HEK293T (cell line): ENCODE measurements at places on chromosomes 7 and 10.

GRCh38 chr10:30188556-30189237, 129.3 kb upstream of the JCAD start:
- DNase-seq = no peak

- no peak for DNase-seq
Measured at GRCh38 chr10:78331391-78331922, 297.8 kb downstream of the RPS24 start.

DNA sequence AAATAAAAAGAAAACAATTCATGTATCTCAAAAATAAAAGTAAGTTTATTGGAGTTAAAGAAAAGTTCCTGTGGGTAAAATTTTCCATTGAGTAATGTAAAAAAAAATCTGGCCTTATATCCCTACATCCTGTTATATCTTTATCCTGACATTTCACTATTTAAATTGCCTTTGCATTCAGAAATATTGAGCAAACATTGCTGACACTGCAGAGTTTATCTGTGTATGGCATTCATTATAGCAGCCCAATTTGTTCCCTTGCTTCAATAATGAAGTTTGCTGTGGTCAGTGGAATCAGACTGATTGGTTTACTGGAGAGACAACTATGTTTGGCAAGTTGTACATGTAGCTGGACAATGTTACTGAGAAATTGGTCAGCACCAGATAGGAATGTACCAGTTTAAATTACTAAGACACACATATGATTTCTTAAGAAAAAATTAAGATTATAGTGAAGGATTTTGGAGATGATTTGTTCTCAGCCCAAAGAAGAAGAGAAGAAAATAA, 271.7 kb downstream of the ANKRD7 start:
- no peak for DNase-seq

DNA sequence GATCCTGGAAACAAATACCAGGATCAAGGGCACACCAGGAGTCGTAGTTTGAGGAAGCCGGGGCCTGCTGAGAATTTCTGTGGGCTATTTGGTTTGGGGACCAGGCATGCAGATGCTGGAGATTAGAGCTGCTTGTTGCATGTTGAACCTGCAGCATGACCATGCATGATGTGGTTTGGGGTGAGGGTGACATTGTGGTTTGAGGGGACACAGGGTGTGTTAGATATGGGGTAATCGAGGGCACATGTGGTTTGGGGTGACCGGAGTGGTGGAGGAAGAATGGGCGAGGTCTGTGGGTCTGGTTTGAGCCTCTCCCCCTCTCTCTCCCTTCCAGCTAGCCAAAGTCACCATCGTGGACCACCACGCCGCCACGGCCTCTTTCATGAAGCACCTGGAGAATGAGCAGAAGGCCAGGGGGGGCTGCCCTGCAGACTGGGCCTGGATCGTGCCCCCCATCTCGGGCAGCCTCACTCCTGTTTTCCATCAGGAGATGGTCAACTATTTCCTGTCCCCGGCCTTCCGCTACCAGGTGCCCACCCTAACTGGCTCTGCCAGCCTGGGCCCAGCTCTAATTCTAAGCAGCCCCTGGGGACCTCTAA, 10.2 kb downstream of the NOS3 start:
- no peak for DNase-seq

DNA sequence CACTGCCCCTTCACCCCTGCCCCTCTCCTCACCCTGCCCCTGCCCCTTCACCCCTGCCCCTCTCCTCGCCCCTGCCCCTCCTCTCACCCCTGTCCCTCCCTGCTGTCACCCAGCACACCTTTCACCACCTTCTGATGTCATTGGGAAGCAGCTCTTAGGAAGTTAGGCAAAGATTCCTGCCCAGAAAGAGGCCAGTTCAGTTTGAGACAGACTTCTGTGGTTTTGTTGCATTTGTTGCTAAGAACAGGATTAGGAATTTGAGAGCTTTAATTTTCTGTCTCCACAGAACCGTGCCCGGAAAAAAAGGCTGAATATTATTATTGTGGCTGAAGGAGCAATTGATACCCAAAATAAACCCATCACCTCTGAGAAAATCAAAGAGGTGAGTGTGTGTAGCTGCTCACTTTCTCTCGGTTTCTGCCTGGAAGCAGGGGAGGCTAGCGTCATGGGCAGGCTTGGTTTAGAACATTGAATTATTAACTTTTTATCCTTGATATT, 39.6 kb downstream of the PFKP start:
- DNase-seq = no peak

DNA sequence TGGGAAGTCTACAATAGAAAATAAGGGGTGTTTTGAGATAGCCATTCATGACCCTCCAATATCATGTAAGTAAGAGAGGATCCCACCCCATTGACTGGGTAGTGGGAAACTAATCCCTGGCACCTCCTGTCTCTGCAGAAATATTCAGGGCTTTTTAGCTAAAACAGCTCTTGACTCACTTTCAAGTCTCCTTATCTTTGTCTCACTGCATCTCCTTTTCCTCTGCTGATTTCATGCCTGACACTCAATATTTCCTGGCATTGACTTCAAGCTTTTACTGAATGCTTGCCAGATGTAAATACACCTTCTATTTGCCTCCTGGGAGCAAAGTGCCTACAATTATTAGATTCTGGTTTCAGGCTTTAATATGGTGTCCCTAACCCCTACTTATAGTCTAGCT, 57.1 kb downstream of the CHRM2 start:
- no peak for DNase-seq

GRCh38 chr10:120480848-120481247, 23.8 kb downstream of the PLPP4 start:
- DNase-seq = no peak

DNA sequence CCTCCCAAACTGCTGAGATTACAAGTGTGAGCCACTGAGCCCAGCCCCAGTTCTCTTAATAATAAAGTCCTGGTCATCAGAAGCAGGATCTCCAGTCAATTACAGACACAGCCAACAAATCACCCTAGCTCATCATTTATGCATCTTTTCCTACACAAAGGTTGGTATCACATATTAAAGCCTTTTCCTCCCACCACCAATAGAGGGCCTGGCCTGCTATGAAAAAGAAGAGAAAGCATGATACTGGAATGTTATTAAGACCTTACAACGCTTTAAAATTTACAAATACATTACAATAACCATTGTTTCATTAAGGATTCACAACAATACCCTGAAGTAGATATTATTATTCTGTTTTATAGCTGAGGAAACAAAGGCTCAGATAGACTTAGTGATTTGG, 25.9 kb downstream of the VAX1 start:
- peak; percentile 38 for DNase-seq

DNA sequence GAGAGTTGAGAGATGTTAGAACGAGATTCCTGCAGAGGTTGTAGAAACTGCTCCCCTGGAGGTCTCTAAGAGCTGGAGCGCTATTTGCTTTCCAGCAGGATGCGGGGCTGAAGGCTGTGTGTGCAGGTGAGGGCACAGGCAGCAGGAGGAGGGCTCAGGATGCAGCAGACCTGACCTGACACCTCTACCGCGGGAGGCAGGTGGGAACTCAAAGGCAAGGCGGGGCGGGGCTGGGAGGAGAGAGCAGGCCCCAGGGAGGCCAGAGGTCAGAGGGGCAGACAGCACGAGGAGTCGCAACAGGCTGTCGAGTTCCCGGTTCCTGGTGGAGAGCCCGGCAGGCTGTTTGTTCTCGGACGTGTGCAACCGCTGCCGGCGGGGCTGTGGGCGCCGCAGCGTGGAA, 7.9 kb upstream of the CRTAC1 start:
- no peak for DNase-seq

GRCh38 chr7:20219446-20220292, 2.5 kb upstream of the MACC1 start:
- DNase-seq = no peak

DNA sequence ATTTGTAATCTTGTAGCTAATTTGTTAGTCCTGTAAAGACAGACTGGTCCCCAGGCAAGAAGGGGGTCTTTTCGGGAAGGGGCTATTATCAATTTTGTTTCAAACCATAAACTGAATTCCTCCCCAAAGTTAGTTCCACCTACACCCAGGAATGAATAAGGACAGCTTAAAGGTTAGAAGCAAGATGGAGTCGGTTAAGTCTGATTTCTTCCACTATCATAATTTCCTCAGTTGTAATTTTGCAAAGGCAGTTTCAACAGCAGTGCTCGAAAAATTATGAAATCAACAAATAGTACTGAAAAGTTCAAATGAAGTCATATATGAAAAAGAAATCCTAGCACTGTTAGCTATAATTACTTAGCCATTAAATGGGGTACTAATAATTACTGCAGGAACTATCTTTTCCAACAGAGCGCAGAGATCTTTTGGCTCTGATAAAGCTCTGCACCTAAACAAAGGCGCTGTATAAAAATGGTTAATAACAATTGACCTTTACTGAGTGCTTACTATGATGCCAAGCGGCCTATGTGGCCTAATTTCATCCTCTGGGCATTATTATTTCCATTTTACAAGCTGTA, 756 bp upstream of the SEC24C start:
- no peak for DNase-seq

GRCh38 chr7:133860628-133861335, 266.4 kb upstream of the LRGUK start:
- DNase-seq = no peak

GRCh38 chr7:98420966-98421612, 20.2 kb upstream of the BAIAP2L1 start:
- DNase-seq = peak; percentile 86

DNA sequence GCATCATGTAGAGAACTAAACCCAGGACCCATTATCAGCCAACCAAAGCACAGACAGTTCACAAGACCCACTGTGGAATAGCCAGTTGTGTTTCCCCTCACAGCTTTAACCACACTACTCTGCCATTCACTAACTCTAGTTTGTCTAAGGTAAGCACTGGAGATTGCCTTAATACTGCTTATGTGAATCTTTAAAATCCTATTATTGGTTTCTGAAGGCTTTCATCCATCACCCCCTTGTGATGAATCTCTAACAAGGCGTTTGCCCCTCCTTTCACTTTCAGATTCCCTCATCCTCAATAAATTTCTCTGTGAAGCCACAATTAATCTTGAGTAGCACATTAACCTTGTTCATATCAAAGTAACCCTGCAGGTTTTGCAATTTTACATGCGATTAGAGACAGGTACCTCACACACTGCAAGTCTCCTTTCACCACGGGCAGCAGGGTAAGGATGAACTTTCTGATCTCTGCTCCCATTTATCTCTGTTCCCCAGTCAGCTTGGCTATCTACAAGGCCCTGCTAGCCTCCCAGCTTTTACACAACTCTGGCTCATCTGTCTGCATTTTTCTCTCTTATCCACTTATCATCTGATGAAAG, 785.6 kb downstream of the REEP3 start:
- DNase-seq = no peak

GRCh38 chr7:128360359-128360678, 1.2 kb downstream of the PRRT4 start:
- no peak for DNase-seq

DNA sequence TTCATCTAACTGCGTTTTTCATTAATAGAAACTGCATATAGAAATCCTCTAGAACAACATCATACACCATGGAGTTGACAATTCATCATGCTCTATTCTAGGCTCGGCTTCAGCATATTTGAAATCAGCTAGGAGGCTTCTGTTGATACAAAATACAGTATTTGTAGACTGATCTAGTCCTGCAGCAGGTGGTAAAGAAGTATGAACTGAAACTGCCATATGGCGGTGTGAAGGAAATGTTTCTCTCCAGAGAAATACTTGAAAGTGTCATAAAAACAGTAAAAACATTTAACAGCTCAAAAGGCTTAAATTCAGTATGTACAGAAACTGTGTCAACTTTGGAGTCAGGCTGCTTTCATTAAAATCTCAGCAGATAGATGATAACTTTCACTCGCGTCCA, 32.0 kb upstream of the MYO3A start:
- no peak for DNase-seq

DNA sequence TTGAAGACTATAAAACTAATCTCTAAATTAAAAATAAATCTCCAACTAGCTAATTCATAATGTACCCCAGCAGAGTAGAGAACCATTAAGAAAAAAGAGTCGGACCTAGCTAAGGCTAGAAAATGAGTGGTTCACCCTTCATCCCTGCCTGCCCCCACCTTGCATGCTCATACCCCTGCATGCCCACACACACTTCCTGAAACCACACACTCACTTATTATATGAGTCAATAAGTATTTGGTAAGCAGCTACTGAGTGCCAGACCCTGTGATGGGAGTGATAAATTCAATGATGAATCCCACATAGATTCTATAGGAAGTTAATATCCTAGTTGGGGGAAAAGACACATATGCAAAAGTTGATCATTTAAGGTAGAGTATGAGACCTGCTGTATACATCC, 152.9 kb upstream of the INHBA start:
- no peak for DNase-seq

DNA sequence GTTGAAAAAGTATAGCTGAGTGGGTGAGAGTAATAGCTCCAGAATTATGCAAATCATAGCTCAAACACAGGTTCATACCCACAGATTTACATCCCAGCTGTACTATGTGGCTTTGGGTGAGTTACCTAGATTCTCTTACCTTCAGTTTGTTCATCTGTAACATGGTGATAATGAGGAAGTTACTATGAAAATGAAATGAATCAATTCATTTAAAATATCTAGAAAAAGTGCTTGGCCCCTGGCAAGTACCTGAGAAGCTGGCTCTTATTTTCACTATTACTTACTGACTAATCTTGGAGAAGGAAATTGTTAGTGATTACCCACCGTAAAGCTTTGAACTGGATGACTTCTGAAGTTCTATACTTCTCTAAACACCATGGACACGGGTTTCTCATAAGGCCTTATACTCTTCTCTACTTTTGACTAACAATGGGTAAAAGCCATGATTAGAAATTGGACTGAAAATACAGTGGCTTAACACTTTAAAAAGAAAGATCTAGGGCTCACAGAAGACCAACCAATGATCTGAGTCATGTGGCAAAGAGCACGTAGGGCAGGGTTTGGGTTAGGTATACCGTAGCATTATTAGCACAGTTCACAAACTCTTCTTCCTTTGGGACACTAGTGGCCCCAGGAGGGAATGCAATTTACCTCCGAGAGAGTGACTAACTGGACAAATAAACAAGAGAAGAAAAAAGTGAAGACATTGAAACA, 149.2 kb downstream of the PLPP4 start:
- no peak for DNase-seq

DNA sequence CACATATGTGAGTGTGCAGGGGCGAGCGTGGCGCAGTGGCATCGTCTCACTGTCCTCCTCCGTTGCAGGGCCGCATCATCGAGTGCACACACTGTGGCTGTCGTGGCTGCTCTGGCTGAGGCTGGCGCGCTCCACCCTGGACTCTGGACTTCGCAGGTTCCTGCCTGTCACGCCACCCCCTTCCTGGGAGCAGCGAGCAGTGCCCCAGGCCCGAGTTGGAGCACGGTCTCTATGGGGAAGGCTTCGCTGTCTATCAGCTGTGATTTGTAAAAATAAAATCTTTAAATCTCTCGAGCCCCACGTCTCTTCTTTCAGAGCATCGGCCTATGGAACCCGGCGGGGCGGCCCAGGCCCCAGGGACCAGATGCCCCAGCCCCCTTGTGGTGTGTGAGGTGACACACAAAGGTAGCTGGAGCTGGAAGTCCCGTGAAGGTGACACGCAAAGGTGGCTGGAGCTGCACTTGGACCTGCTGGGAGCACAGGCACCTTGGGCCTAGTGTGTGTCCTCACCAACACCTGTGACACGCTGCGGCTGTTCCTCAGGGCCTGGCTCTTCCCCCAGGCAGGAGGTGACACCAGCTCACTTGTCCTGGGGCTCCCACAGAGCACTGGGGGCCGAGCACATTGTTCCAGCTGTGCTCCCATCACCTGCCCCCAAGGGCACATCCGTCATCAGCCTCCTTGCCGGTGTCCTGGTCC, 10.7 kb downstream of the BUD31 start:
- no peak for DNase-seq

- DNase-seq = peak; percentile 78
Measured at GRCh38 chr10:114043532-114044246, at the start of gene ADRB1. TSS of gene ADRB1 (plus strand) at chr10:114043866. CDS start at chr10:114044133, 267 bp downstream.
